HS-5 (cell line): ENCODE measurements at places on chromosomes 7 and 10.

GRCh38 chr7:45224832-45225231 is 67.2 kb downstream of the RAMP3 start:
- no peak for DNase-seq

GRCh38 chr7:157527686-157528085 is 190.9 kb downstream of the DNAJB6 start:
- no peak for DNase-seq

- DNase-seq: no peak
Observed at GRCh38 chr7:69859342-69859741, 261.1 kb downstream of the AUTS2 start.

DNA sequence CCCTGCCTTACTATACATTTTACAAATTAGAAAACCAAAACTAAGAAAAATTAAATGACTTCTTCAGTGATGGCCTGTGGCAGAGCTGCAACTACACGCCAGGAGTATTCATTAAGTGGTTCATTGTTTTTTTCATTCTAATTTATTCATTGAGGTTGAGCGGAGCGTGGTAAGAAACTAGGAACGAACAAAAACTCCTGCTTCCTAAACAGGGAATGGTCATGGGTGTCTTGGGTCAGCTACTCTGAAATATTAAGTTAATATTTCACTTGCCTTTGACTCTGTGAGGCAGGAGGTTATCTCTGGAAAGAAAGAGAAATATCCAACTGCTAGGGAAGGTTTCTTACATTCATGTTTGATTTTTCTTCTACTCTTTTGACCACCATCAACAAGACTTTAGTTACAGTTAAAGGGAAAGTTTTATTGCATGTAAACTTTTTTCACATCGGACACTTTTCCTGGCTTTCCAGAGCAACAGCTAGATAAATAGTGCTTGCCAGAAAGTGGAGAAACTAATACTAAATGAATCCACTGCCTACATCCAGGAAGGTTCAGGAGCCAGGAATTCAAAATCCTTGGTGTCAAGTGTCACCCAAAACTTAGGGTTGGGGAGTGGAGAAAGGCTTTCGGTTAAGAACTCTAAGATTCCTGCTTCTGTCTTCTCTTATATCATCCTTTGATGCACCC is 896 bp upstream of the GNG11 start:
- no peak for DNase-seq

DNA sequence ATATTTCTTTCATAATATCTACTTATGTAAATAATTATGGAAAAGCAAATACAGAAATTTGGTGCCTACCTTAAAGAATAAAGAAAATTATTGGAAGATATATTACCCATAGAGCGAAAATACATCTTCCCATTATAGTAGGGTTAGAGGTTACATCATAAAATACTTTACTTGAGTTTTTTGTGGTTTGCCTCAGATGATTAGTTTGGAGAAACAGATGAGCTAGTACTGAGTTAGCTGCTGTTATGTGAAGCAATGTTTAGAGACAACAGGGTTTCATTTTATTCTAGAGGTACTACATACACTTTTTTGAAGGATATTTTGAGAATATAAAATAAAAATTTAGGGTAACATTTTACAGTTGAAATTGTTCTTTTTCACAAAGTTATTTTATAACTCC is 2.9 kb upstream of the MLLT10 start:
- DNase-seq: no peak

DNA sequence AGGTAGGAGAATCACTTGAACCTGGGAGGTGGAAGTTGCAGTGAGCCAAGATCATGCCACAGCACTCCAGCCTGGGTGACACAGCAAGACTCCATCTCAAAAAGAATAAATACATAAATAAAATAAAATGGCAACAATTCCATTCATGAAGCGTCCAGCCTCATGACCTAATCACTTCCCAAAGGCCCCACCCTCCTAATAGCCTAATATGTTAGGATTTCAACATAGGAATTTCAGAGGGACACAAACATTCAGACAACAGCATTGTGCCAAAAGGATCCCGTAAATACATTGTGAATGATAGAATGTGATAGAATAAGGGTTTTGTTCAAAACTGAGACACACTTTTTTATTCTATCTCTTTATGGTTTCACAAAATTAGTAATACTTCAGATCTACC is 90.3 kb downstream of the FAM107B start:
- DNase-seq: no peak

GRCh38 chr7:139936760-139937310 is 107.8 kb downstream of the TBXAS1 start:
- DNase-seq: no peak

DNA sequence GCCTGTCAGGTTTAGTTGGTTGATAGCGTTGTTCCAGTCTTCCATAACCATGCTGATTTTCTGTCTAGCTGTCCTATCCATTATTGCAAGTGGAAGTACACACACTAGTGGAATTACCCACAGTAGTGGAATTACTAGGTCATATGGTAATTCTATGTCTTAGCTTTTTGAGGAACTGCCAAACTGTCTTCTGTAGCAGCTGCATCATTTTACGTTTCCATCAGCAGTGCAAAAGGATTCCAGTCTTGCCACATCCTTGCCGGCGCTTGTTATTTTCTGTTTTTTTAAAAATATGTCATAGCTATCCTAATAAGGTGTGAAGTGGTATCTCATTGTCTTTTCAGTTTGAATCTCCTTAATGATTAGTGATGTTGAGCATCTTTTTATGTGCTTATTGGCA is 17.2 kb upstream of the RHBDD2 start:
- no peak for DNase-seq

GRCh38 chr10:27258492-27258837 is 17.9 kb upstream of the ACBD5 start:
- DNase-seq: no peak

GRCh38 chr7:130141161-130141883 is 63.9 kb downstream of the TMEM209 start:
- DNase-seq: no peak

DNA sequence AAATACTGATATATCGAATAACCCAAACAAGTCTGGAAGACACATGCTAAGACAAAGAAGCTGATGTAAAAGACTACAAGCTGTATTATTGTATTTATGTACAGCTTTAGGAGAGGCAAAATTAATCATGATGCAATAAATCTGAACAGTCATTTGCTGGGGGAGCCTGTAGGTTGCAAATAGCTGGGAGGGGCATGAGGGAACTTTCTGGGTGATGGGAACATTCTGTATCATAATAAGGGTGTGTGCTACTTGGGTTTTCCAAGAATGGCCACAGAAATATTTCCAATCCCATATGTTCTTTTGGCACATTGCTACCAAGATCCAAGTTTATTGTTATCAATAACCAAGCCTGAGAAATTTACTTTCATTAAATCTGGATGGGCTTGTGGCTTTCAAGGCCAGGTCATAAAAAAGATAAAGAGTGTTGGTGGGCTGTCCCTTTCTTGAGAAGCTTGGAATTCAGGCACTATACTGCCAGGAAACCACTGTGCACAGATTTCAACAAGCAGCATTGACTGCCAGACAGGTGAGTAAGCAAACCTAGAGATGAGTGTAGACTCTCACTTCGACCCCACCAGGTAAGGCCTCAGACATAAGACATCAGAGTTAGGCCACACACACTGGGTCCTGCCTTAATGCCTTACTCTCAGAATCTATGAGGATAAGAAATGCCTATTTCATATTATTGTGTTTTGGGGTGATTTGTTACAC is 629.7 kb upstream of the FZD8 start:
- DNase-seq: no peak

DNA sequence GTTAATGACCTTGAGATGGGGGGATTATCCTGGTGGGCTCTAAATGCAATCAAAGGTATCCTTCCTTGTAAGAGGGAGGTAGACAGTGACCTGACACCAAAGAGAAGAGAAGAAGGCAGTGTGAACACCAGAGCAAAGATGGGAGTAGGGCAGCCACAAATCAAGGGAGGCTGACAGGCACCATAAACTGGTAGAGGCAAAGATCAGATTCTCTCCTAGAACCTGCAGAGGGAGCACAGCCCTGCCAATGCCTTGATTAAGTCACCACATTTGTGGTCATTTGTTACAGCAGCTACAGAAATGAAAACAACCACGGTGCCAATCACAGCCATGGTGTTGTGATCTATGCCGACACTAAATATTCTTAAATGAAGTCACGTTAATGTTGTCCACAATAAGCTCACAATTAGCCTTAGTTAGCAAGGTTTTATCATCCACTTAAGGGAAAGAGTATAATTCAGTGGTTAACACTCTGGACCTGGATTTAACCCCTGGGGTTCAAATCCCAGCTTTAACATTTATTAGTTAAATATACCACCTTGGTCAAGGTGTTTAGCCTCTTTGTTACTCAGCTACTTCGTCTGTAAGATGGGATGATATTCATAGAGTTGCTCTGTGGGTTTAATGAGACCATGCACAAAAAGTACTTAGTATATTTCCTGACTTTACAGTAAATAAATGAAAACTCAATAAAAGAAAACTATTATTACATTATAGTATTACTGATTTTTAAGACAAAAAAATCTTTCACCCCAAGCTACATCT is 70.8 kb downstream of the SGMS1 start:
- DNase-seq: no peak

DNA sequence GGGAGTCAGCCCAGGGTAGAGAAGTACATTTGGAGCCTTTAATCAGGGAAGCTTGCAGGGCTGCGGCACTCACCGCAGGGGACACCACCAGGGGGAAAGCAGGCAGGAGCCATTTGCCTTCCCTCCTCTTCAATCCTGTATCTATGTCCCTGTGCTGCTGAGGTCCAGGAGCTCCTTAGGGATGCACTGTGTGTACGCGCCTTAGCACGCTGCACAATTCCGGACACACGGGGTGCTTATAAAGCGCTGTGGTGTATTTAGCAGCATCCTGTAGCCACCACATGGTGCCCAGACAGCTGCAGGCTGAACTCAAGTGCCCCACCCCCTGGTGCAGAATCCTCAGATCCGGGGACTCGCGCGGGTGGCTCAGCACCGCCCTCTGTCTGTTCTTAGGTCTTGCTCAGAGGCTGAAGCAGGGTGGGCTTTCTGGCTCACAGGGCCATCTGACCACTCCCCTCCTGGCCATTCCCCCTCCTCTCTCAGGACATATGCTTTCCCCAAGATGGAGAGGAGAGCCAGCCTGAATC is 421.4 kb downstream of the SDK1 start:
- no peak for DNase-seq

DNA sequence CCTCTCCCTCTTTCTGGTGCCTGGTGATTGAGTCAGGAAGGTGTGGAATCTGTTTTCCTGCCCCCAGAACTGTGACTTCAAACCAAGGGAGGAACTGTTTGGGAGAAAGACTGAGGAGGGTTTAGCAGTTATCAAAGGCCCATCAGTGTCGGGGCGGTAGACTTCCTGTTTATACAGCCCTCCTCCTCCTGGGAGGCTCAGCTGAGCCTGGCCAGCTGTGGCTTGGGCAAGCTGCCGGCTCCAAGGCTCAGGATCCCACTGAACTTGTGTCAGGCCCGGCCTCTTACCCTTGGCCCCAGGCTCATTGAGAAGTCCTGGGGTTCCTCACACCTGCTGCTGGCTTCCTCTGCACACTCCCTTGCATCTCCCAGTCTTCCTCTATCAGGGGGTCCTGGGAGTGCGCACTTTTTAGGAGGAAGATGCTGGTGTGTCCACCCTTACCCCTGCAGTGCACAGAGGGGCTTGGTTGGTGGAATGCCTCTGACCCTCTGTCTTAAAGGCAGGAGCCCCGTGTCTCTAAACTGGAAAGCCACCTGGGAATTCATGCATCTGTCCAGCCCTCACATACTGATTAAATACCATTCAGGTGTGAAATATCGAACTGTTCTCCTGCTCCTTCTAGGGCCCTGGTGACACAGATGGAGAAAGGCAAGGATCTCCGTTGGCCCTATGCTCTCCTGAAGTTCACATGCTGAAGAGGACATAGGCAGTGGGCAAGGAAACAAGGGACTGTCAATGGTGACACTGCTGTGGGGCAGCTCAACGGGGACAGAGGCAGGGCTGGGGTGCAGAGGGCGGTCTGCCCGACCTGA is 32.4 kb downstream of the CXCL12 start:
- no peak for DNase-seq

GRCh38 chr7:40200791-40201190 is 66.0 kb downstream of the SUGCT start:
- DNase-seq: no peak

- DNase-seq: no peak
Observed at GRCh38 chr7:91911121-91911520, 29.5 kb upstream of the AKAP9 start.

DNA sequence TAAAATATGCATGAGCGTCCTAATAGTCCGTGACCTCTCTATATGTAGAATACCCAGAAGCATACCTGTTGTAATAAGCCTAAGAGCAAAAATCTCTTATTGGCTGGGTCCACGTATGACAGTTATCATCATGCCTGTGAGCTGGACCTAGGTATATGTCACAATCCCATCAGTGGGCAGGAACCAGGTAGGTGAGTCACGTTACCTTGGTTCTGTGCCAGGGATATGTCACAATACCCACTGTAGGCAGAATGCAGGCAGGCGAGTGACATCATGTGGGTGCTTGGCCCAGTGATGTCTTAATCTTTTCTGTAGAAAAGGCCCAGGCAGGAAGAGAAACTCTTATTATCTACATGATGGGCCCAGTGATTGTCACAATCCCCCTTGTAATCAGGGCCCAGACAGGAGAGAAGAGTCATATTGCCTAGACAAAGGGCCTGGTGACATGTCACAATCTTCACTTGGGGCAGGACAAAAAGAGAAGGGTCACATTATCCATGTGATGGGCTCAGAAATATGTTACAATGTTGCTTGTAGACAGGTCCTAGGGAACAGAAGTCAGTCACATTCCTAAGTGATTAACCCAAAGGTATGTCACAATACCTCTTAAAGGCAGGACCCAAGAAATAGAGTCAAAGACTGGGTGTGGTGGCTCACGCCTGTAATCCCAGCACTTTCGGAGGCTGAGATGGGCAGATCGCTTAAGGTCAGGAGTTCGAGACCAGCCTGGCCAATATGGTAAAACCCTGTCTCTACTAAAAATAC is 12.9 kb upstream of the ZNF736 start:
- DNase-seq: no peak
